ENCODE measurements at places on chromosomes 6 and 20.

- DNase-seq: peak; percentile 70
Observed at GRCh38 chr6:157597461-157598312, 216.7 kb downstream of the ZDHHC14 start.

DNA sequence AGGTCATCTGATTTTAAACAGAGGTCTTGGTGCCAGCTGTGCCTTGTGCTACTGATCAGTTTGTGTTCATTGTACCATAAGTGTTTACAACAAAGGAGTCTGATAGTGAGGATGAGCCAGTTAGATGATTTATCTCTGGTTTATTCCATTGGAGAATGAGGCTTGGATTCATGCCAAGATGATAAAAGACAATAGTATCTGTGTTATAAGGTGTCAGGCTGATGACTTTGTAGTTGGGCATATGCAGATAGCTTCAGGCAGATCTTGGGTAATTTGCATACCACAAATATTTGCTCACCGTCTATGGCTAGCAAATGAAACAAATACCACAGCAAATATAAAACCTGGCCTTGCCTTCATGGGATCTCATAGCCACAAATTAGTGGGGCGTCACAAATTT lies 43.3 kb upstream of the PHACTR2 start:
- DNase-seq: peak; percentile 12

GRCh38 chr6:84953111-84953755 lies 188.8 kb upstream of the TBX18 start:
- no peak for DNase-seq

DNA sequence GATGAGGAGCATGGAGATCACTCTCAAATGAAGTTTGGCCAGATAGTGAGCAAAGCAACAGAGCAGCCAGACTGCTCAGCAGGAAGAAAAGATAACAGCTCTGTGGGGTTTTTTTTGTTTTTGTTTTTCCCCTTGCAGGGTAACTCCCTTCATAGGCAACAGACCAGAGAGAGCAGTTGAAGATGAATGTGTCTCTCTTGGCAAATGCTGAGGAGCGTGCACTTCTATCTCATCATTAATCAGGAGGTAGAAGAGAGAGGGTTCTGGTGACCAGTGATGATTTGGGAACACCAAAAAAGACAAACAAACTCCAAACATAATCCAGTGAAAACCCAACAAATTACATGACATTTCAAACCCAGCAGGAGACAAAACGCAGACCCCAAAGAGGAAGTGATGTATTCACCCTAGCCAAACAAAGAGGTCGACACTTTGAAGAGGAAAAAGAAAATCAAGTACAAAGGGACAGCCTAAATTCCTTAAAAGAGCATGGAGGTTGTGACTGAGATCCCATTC lies 66.2 kb upstream of the RREB1 start:
- peak; percentile 90 for DNase-seq

DNA sequence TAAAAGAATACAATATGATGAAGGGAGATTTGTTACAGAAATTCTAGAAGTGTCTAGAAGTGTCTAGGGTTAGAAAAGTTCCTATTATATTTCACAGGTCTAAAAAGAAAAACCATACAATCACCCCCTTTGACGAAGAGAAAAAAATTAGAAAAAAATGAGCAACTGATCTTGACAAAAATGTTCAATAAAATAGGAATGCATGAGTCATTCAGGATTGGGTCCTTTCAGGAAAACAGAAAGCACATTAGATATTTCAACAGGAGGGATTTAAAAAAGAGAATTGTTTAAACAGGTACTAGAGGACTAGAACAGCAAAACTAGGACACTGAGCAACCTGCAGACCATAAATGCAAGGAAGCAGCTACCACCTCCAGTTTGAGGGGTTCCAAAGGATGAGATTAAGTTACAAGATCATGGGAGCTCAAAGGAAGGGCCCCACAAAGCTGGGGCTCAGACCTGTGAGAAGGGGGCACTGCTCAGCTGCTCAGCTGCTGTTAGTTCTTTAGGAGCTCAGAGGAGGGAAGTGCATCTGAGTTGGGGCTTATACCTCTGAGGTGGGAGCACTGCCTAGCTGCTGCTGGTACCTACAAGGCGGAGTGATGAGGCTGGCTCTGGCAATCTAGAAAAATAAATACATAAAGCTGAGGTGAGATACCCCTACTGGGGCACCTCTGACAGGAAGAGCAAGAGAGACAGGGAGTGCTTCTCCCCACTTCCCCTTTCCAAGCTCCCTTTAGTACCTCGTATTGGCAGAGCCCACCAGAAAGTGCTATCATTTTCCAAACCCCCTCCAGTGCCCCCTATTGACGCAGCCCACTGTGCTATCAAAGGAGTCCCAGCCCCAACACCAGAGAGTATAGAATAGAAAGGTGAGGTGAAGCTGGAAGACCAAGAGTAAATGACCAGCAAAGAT lies 27.1 kb upstream of the BEND6 start:
- no peak for DNase-seq

GRCh38 chr6:106527117-106527516 lies 102.2 kb downstream of the RTN4IP1 start:
- DNase-seq: no peak

GRCh38 chr6:89378628-89379027 lies 26.1 kb upstream of the UBE2J1 start:
- no peak for DNase-seq

DNA sequence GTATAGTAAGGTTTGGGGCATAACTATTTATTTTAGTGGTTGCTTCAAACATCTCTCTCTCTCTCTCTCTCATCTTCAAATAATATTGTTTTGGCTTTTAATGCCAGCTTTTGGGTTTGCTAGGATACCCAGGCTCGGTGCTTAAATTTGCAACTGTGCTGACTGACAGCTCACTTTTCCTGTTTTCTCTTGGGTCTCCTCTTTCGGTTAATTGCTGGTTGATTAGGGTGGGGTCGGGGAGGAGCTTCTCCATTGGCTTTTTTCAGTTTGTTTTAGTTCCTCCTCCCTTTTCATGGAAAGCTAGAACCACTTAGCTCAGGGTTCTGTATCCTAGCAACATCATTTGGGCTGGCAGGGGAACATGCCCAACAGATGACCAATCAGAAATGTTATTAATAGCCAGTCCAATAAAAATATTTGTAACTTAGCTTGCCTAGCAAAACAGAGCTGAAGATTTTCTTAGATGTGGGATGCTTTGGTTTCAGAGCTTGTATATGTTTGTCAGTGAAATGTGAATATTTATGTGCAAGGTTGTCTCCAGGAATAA lies 11.3 kb downstream of the TFAP2B start:
- no peak for DNase-seq

DNA sequence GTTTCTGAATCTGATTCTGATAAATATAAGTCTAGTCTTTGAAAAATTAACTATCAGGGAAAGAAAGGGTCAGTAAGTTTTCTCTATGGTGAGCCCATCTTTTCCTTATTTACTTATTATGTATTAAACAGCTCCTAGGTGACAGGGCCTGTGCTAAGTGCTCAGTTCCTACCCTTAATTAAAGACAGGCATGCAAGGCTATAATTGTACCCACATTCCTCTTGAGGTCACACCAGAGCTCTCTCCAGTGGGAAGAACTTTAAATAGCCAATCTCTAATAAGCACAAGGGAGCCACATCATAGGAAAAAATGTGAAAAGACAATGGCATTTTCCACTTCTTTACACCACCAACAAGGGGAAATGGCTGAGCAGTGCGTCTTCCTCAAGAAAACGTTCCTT lies 421.8 kb upstream of the SLC35B3 start:
- no peak for DNase-seq

- DNase-seq: no peak
Observed at GRCh38 chr6:45595010-45595851, 217.5 kb upstream of the SUPT3H start.

- peak; percentile 37 for DNase-seq
Observed at GRCh38 chr6:70221025-70221714, 81.7 kb downstream of the COL9A1 start.

DNA sequence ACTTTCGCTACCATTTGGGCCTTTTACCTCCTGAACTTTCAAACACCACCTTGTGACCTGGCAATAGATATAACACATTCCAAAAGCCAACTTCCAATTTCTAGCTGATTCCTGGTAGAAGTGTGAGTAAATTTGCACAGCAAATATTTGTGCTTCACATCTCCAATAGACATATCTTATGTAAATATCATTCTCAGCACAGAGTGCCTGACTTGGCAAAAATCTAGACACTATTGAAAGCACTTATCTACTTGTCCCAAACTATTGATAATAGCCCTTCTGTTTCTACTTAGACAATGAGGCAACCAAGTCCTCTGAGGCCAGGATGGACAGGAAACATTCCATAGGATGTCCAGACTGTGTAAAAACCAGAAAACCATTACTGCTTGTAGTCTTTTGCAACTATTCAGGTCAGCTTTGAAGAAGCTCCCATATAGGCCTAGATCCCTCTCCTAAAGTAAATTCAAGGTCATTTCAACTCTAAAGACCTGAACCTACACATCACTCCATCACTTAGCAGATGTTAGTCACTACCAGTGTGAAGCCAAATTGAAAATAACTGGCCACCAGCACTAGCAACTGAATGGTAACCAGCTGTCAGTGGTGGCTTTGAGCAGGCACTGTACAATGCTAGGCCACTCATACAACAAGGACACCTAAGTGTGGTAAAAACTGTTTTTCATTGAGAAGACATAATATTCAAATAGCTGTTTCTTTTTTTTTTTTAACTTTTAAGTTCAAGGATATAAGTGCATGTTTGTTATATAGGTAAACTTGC lies 95.3 kb upstream of the RSPO3 start:
- no peak for DNase-seq

DNA sequence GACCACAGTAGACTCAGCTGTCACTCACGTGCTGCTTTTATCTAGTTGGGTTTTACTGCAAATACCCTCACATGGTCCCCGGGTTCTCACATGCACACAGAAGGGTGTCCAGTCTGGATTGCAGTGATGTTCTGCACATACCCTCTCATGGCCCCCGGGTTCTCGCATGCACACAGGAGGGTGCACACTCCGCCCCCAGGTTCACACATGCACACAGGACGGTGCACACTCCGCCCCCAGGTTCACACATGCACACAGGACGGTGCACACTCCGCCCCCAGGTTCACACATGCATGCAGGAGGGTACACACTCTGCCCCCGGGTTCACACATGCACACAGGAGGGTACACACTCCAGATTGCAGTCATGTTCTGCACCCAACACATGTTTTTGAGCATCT lies 224.3 kb downstream of the ERMARD start:
- no peak for DNase-seq

DNA sequence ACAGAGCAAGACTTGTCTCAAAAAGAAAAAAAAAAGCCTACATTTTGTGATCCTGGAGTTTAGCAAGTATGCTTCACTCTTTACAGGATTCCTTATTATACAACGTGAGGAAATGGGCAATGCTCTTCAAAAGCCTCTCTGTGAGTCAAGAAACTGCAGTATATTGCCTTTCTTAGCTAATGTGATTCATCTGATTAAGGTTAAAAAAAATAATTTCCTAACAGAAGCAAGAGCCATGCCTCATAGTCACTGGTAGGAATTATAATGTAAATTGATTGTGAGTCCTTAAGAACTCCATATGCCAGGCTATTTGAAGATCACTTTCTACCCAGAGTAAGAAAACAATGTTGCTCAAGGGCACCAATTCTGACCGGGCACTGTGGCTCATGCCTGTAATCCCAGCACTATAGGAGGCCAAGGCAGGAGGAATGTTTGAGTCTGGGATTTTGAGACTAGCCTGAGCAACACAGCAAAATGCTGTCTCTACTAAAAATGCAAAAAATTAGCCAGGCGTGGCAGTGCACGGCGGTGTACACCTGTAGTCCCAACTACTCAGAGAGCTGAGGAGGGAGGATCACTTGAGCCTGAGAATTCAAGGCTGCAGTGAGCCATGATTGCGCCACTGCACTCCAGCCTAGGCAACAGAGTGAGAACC lies 43.3 kb downstream of the SLC26A8 start:
- no peak for DNase-seq

DNA sequence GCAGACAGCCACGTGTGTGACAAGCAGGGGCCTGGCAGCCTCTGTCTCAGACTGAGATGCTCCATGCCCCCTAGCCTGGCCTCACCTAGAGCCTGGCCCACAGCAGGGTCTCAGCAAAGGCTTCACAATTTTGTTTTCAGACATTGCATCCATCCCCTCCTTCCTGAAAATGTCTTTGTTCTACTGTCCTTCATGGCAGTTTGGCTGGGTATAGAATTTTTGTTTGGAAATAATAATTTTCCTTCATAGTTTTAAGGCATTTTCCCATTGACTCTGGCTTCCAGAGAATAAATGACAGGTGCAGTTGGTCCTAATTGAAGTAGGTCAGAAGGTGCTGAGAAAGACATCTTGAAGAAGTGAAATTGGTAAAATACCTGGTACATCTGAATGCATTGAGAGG lies 216.2 kb downstream of the EYA2 start:
- no peak for DNase-seq

DNA sequence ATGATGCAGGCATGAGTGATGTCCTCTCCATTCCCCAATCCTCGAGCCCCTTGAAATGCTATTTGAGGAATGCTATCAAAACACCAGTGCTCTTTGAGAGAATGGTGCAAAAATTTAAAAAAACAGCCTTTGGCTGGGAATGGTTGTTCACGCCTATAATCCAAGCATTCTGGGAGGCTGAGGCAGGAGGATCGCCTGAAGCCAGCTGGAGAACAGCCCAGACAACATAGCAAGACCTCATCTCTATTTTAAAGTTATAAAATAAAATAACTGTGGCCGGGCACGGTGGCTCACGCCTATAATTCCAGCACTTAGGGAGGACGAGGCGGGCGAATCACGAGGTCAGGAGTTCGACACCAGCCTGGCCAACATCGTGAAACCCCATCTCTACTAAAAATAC lies 4.2 kb upstream of the VARS1 start:
- DNase-seq: no peak

DNA sequence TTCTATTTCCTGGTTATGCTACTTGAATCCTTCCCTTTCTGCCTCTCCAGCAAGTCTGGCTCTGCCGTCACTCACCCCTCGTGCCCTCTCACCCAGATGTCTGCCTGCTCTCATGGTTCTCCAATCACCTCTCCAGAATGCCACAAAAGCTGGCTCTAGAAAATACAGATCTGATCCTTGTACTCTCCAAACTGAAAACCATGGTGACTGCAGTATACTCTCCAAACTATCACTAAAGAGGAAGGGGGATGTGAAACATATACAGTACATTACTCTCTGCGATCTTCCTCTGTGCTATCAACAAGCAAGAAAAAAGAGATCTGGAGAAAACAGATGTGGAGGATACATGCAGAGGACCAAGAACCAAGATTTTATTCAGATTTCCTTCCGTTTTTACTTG lies 91.1 kb downstream of the ATXN1 start:
- no peak for DNase-seq

GRCh38 chr6:136058852-136059251 lies 191.3 kb downstream of the MTFR2 start:
- DNase-seq: no peak

GRCh38 chr6:40504274-40504673 lies 82.9 kb downstream of the LRFN2 start:
- DNase-seq: no peak

DNA sequence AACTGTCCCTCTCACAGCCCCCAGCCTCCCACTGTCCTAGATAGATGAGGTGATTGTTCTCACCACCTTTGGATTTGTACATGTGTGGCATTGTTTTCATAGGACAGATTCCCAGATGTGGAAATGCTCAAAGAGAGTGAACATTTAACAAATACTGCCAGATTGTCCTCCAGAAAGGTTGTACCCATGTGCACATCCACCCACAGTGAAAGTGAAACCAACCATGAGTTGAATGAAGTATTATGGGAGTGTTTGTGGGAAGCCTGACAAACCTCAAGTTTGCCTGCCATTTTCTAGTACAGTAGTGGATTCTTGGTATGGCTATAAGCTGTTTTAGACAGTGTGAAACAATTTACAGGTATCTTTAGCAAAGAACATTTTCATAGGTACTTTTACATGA lies 42.7 kb downstream of the ANKRD6 start:
- DNase-seq: peak; percentile 18

GRCh38 chr20:18289306-18289705 lies 979 bp downstream of the ZNF133 start:
- no peak for DNase-seq

Measured in hematopoietic multipotent progenitor cell treated with erythropoietin and hydrocortisone succinate and interleukin-3 and kit ligand, for 8 days (in vitro differentiated cells).